ENCODE measurements at places on chromosomes 7 and 10. TPM values are rescaled to one million over a fixed set of nuclear protein-coding genes. Genes with fewer than 3 reads are reported as not detected.

NRCAM gene
- total RNA-seq, result 1.1 TPM

SPDYE11 gene
- total RNA-seq, result not detected

SPDYE8 gene
- not detected for total RNA-seq

INMT gene
- 104 TPM for total RNA-seq

WDR86 gene
- 1.1 TPM for total RNA-seq

IDE gene
- total RNA-seq, result 7.8 TPM

Data from smooth muscle cell of the coronary artery (primary cell).